ENCODE measurements at places on chromosomes 7 and 10.
A peak's percentile ranks its signal among the peaks of the same experiment; 100 is the strongest.

DNA sequence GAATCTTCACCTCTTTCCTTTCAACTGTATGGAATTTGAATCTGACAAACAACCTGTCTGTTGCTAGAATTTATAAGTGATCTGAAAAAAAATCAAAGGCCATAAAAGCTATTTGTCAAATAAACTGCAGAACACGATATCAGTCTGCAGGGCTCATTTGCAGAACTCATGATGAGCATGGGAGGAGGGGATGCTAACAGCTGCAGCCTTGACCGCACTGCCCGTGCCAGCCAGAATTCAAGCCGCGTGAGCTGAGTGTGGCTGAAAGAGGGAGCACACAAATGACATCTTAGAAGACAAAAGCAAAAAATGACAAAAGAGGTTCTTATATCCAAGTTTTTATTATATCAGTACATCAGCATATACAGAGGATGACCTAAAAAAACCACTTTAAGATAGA lies 15.7 kb downstream of the LRRTM3 start:
- no peak for DNase-seq

DNA sequence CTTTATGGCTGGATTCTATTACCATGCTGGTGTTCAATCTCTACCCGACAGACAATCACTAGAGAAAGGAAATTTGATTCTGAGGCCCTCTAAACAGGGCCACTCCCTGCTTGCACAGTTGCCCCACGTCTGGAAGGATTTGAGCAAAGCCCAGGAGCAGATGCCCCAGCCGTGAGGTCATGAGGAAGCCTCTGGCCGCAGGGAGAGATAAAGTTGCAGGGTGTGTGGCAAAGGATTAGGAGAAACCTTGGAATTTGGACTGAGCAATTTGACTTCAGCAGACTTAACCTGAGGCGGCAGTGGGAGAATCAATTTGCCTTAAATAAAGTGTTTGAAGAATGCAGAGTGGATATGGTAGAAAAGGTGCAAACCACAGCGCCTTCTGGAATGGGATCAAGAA lies 40.2 kb upstream of the KLF6 start:
- no peak for DNase-seq

GRCh38 chr10:11407939-11408338 lies 203.5 kb downstream of the USP6NL start:
- no peak for DNase-seq

DNA sequence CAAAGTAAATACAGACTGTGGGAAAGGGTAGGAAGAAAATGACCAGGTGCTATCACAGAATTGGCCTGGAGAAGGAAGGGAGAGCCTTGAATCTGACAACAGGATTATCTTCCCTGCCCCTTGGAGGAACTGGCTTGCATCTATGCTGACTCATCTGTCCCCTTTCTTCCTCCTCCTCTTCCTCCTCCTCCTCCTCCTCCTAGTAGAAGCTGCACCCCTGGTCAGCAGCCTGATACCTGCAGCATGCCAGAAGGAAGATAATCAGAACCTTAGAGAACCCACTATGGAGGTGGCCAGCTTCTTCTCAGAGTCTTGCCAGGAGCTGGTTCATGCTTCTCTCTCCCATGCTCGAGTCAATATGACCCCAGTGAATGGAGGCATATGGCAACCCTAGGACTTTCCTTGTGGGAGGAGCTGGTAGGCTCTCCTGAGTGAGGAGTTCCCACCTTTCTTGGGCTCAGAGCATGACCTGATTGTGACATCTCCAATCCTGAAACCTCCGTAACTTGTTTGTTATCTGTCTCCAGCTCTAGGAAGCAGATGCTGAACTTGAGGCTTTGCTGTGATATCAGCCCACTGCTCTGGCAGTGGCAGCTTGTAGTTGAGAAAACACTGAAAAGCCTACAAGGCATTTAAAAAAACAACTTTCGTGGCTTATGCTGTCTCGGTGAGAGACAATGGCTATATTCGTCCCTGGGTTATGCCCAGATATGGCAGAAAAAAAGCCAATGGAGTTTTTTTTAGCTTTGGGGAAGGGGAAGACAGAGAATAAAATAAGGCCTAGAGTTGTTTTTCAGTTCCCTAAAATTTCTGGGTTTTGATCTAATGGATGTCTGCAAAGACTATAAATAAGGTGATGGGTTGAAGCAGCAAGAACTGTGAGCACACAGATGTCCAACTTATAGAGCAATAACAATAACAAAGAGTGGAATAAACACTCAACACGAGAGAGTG lies 60.6 kb downstream of the CDHR3 start:
- no peak for DNase-seq

GRCh38 chr10:54905578-54906192 lies 104.7 kb upstream of the PCDH15 start:
- no peak for DNase-seq

DNA sequence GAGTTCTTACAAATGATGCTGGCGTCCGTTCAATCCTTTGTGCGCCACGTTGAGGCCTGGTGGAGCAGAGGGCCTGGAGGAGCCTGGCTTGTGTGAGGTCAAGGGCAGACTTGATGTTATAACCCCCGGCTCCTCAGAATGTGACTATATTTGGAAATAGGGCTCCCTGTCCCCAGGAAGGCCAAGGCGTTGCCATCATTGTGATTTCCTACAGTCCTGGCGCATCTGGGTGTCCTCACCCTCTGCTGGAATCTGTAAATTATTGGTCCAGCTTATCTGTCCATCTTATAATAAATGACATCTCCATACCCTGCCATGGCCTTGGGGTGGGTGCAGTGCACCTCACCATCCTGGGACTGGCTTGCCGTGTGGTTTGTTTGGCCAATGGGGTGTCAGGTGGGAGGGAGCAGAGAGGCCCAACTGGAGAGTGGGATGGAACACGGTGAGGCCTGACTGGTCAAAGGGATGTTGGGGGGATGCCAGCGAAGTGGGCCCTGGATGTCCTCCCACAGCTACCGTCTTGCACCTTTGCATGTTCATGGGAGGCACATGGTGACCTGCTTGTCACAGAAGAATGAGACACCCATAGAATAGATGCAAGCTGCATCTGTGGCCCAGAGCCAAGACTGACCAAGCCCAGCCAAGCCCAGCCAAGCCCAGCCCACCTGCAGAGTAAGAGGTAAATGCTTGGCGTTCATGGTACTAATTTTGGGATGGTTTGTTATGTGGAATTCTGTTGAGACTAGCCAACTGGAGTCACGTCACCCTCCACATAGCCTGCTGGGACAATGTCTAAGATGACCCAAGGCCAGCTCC lies 11.1 kb upstream of the LRRC27 start:
- no peak for DNase-seq

GRCh38 chr7:106729720-106730385 lies 68.9 kb upstream of the CCDC71L start:
- no peak for DNase-seq

- DNase-seq: no peak
These were observed 65.0 kb downstream of the VSTM4 start for GRCh38 chr10:49050366-49050765.

DNA sequence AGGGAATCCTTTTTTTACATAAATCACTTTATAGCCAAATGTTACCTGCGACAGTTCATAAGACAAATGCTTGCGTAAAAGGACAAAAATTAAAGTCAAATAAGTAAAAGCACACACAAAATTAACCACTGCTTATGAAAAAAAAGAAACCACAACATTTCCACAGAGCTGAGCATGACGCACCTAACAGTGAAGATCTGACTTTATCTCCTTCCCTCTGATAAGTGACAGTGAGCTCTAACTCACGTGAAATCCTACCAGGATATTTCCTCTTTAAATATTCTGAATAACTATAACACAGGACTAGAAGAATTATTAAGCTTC lies 225.5 kb downstream of the SFMBT2 start:
- no peak for DNase-seq

DNA sequence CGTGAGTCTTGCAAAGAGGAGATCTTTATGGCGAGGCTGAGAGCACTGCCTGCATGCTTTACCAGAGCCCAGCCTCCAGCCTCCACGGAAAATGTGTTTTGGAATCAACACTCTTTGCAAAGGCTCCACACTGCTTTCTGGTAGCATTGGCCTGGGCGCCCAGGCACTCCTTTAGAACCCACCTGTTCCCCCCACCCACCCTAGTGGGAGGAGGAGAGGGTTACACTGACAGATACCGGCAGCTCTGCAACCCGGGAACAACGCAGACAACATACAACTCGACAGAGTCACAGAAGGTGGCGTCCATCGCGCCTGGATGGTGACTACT lies 5.5 kb upstream of the MNX1 start:
- no peak for DNase-seq

- DNase-seq: no peak
These were observed 608.6 kb downstream of the GATA3 start for GRCh38 chr10:8663131-8663530.

- DNase-seq: no peak
These were observed 13.2 kb upstream of the ASB15 start for GRCh38 chr7:123588376-123588775.

DNA sequence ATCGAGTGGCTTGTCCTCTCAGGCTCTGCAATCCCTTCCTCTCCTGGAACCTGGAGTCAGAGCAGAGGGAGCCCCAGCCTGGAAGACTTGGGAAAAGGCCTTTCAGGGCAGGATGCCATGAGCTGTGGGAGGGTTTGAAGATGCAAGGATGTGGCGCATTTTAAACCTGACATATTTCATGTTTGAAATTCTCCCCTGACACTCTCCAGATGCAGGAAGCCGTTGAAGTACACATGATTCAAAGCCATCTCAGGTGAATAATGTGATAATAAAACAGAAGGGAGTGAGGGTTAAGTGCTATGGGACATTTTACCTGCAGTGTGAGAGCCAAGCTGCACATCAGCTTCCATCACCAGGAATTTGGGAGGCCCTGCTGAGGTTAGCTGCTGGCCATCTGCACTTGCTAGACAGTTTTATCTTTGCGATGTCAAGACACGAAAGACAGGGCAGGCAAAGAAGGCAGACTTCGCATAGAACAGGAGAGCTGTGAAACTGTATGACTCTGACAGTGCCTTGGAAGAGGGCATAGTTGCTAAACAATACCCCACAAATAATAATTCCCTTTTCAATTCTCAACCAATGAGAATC lies 159.1 kb upstream of the GDF10 start:
- no peak for DNase-seq

DNA sequence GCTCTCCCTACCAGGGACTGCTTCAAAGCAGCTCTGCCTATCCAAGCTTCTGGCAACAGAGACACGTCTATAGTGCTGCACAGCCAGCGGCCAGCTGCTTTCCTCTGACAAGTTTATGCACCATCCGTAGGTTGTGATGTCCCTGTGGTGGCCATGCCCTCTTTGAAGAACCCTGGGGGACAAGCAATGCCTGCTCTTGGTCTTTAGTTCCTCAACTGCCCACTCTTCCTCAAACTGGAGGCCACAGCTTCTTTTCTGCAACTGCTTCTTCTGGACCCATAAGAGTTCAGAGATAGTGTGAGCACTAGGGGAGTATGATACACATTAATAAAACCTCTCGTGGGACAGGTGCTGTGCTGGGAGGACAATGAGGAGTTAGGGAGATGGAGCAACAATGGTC lies 164.9 kb downstream of the ELMO1 start:
- no peak for DNase-seq

- peak; percentile 28 for DNase-seq
These were observed 283.0 kb upstream of the KLF6 start for GRCh38 chr10:4067931-4068561.

DNA sequence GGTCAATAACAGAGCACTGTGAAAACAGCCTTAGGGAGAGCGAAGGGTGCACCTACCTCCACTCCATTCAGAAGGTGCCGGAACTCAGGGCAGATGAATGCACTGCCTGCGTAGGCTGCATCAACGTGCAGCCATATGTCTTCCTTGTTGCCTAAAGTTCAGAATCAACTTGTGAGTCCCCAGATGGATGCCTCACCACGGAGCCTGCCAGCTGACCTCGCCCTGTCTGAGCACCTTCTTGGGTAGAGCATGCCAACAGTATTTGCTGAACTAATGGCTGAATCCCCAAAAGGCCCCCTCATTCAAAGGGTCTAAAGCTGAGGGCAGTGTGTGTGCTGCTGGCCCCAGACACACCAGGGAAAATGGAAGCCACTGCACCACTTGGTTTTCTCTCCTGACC lies 48.9 kb upstream of the FIGNL1 start:
- DNase-seq: no peak

GRCh38 chr7:19405541-19405940 lies 260.3 kb upstream of the FERD3L start:
- no peak for DNase-seq

DNA sequence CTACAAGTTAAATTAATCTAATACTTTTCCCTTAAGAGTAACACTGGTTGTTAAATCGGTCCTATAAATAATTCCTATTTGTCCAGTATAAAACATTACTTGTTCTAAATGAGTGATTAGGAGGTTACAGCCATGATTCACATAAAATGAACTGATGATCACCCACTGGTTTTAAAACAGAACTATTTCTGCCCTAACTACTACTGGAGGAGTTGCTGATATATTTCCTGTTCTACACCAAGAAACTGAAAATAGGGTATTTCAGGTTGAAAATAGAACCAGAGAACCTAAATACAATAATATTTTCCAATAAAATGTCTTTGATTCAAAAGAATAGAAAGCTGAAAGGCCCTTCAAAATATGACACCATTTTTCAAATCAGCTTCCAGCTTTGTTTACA lies 30.9 kb downstream of the DNAJC1 start:
- DNase-seq: no peak

GRCh38 chr10:73591935-73592699 lies 975 bp upstream of the USP54 start:
- DNase-seq: peak; percentile 28

DNA sequence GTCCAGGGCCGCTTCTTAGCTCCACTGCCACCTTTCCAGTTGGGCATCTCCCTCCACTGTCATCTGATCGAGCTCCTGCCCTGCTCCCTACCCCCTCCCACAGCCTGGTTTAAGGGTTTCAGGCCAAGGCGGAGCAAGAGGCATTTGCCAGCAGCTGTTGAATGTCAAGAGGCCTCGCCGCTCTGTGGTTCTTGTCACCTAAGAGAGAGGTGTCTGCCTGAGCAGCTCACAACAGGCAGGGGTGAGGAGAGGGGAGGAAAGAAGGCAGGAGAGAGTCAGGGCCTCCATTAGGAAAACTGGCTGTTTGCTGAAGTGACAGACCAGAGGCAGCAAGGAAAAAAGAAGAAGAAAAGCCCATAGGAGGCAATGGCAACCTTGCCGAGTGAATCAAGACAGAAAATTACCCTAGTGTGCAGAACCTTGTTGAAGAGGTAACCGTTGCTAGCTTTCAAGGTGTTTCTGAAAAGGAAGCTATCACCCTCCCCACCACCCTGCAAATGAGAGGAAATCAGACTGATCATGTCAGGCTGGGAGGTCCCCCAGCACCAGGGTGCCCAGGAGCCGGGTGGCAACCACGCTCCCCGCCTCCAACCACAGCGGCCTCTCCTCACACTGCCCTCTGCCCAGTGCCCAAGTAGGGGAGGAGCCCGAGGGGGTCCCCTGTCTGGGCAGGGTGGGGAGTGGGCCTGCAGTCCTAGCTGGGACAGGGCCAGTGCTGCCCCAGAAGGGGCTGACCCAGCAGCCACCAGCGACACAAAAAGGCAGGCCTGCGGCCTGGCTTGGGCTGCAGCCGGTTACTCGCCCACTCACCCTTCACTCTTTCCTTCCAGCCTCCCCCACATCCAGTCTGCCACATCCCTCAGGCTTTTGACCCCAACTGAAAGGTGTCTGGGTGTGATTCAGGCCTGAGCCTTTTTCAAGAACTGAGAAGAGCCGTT lies 7.1 kb downstream of the GATA3 start:
- DNase-seq: no peak

All from COLO829 (cell line).